ENCODE measurements at places on chromosomes 2 and 18.
A peak's percentile ranks its signal among the peaks of the same experiment; 100 is the strongest.

- no peak for DNase-seq
These were observed 24.9 kb upstream of the RHOB start for GRCh38 chr2:20421988-20422370.

- DNase-seq, result no peak
These were observed 85.2 kb downstream of the SKA1 start for GRCh38 chr18:50460062-50460461.

DNA sequence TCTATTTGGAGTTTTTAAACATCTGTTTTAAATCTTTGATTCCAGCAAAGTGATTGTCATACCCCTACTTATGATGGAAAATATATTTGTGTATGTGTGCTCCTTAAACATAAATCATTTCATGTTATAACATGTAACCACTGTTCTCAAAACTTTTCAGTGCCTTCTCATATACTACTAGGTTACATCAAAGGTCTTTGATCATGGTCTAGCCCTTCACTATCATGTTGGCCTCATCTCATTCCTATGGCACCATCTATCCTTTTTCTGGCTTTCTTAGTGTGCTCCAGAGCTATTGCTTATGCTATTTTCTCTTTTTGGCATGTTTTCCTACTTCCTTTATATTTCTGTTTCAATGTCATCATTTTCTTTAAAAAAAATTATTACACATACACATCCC is 367.9 kb upstream of the SLC39A10 start:
- DNase-seq, result no peak

GRCh38 chr2:98376996-98377395 is 30.7 kb downstream of the CNGA3 start:
- DNase-seq, result peak; percentile 15

GRCh38 chr2:94871226-94872087 is at the start of gene TEKT4:
TSS of gene TEKT4 (plus strand) at chr2:94871430. CDS start at chr2:94871580, 150 bp downstream.
- no peak for DNase-seq

DNA sequence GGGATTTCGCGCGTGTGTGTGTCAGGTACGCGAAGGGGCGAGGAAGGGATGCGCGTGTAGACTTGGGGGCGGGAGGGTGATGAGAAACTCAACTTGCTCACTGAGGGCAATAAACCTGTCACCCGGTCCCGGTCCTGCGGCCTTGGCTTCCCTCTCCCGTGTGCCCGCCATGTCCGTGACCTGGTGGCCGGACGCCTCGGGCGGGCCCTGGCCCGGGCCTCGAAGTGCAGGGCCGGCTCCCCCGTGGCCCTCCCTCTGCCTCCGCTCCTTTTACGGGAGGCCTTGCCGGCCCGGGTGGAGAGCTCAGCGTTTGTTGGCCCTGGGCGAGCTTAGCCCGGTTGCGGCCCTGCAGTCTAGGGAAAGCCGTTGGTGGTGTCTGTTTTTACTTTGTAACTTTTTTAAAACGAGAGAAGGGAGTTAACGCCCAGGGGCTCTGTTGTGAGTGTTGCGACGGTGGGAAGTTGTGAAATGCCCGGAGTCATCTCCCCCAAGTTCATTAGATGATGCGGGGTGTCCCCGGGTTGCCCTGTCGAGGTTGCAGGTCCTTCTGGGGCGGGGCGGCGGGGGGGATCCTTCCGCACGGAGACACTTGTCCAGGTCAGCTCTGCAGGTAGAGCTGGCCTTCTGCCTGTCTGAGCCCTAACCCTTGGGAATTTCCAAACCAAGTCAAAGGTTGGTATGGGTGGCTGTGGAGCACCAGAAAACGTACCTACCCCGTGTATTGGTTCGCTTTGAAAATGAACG is 883 bp downstream of the SMCHD1 start:
- DNase-seq, result no peak

All from muscle of back (tissue), 13 donors.